AG09309 (cell line): ENCODE measurements at places on chromosomes 11 and 22.

DNA sequence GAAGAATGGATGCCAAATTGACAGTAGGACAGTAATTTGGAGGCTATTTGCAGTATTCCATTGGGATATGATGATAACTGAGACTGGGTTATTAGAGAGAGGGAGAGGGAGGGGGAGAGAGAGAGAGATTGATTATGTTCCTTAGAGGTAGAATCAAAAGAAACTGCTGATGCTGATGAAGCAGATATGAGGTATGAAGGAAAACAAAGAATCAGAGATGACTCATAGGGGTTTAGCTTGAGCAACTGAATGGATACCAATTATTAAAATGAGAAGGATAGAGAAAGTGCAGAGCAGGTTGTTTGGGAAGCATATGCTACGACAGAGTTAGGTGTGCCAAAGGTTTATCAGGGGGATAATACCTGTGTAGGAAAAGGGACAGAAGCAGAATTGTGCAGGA lies 12.8 kb upstream of the NUCB2 start:
- no peak for DNase-seq

DNA sequence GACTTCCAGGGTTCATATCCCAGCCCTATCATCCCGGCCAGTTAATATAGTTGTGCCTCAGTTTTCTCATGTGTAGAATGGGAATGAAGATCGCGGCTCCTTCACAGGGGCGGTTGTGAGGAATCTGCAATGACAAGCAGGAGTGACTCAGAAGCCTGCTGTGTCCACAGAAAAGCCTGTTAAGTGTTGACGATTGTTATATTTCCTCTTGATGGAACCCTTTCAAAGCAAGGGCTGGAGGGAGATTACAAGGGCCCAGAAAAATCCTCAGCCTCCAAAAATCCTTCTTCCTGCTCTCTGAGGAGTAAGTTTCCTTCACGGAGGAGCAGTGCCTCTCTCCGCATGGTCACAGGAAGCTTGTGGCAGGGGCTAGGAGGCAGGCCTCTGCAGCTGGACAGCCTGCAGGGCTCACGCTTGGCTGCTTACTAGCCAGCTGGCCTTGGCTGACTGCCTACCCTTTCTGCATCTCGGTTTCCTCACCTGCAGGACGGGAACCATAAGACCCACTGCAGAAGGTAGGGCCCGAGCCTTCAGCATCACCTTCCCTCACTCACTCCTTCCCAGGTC lies 63.4 kb downstream of the CACNG2 start:
- no peak for DNase-seq

- DNase-seq: no peak
Observed at GRCh38 chr11:102582140-102582539, 43.0 kb downstream of the MMP20 start.

GRCh38 chr11:73154178-73154577 lies 12.1 kb upstream of the FCHSD2 start:
- DNase-seq: no peak

DNA sequence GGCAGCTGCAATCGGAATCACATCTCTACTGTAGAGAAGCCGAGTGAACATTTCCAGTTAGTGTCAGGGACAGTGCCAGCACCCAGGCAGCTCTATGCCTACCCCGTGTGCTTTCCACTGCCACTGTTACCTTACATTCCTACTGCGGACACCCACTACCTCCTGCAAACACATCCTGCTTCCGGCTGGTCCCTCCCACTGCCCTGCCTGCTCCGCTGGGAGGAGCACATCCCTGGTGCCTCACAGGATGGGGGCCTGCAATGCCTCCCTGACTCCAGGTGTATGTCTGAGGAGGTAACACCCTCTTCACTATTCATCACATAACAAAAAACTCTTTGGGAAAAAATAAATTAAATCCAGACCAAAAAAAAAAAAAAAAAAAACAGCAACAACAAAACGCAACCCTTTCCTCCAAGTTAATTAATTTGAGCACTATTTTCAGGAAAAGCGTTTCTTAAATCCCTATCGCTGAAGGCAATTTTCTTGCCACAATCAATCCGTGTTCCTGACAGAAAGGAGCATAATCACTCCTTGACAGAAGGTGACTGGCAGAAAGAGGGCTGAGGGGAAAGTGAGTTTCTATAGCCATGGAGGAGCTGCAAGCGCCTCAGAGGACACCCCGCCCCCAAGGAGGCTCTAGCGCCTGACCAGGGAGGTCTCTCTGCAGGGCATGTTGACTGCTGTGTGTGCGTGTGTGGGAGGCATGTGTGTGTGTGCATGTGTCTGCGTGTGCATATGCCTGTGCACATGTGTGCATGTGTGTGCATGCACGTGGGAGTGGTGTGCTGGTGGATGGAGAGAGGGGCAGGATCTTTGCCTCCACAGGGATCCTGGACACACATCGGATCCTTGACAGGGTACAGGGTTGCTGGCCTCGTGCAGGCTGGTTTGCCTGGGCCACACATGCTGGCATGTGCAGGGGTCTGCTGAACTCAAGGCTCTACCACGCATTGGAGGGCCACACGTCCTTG lies 134.8 kb upstream of the NTM start:
- no peak for DNase-seq

DNA sequence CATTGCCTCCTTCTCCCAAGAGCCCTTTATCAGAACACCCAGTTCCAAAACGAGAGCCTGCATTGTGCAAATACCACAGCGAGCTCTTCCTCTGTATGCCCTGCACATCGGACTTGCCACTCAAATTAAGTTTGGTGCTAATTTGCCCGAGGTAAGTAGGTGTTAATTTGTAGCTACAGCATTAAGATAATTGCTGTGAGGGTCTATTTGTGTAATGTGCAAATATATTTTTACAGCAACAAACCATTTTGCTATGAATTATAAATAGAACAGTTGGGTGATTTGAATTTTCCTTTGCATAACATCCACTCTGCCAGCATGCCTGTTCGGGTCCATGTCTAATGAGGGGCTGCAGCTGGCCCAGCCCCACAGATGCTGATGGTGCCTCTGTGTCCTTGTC lies 8.1 kb downstream of the ARHGAP8 start:
- DNase-seq: no peak

- DNase-seq: peak; percentile 46
Observed at GRCh38 chr11:62108017-62108750, 15.6 kb upstream of the INCENP start.

- no peak for DNase-seq
Observed at GRCh38 chr11:86418106-86418505, 43.4 kb downstream of the CCDC81 start.

GRCh38 chr11:8584082-8584481 lies 9.9 kb downstream of the STK33 start:
- no peak for DNase-seq

DNA sequence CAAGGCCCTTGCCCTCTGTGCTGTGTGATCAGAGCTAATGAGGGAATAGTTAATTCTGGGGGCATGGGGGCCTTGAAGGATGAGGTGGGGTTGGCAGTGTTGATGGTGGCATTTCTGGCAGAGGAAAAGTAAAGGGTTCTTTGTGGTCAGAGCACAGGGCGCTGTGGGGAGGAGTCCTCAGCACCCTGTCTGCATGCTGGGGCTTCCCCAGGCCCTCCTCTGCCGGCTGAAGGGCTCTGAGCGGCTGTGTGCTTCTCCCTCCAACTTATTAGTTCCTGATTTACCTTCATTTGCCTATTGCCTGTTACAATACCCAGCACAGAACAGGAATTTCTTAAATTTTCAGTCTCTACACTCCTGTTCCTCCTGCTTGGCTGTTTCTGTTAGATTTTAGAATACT lies 122.8 kb downstream of the HIPK3 start:
- no peak for DNase-seq

- DNase-seq: no peak
Observed at GRCh38 chr22:47400701-47401591, 638.5 kb downstream of the TBC1D22A start.

DNA sequence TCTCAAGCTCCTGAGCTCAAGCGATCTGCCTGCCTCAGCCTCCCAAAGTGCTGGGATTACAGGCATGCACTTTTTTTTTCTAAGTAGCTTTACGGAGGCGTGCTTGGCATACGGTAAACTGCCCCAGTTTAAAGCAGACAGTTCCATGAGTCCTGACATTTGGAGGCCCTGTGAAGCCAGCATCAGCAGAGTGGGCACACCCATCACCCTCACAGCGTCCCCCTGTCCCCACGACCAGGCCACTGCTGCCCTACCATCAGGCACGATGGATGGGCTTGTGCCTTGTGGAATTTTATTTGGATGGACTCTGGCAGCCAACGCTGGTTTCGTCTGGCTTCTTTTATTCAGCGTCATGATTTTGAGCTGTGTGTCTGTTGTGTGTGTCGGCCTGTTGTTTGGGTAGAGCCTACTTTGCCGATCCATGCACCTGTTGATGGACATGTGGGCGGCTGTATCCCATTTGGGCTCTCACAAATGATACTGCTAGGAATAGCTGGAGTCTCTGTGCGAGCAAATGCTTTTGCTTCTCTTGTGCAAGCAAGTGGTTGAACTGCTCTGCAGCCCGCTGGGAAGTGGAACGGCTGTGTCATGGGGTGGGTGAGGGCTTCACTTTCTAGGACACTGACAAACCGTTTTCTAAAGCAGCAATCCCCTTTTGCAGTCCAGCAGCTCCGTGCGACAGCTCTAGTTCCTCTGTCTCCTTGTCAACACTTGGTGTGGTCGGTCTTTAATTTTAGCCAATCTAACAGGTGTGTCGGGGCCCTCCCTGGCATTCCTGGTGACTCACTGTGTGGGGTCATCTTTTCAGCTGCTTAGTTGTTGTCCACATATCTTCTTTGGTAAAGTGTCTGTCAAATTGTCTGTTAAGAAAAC lies 23.8 kb downstream of the KCNQ1 start:
- DNase-seq: no peak

- DNase-seq: no peak
Observed at GRCh38 chr11:116930177-116930576, 92.8 kb upstream of the APOA1 start.

- no peak for DNase-seq
Observed at GRCh38 chr11:34665077-34665835, 44.4 kb downstream of the EHF start.

DNA sequence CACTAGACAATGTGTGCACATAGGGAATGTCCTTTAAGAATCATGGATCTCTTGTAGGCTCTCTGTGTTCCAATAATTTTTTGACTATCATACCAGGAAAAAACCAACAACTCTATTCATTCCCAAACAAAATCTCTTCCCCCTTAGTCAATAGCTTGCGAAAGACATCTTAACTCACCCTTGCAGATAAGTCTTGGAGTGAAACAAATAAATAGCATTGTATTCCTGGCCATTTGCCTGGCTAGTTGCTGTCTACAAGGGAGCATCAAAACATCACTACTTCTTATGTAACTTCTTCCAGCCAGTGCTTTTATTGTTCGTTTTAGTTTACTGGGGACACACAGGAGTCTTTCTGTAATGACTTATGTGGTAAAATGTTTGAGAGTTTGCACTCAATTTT lies 29.4 kb downstream of the SCN3B start:
- peak; percentile 32 for DNase-seq

DNA sequence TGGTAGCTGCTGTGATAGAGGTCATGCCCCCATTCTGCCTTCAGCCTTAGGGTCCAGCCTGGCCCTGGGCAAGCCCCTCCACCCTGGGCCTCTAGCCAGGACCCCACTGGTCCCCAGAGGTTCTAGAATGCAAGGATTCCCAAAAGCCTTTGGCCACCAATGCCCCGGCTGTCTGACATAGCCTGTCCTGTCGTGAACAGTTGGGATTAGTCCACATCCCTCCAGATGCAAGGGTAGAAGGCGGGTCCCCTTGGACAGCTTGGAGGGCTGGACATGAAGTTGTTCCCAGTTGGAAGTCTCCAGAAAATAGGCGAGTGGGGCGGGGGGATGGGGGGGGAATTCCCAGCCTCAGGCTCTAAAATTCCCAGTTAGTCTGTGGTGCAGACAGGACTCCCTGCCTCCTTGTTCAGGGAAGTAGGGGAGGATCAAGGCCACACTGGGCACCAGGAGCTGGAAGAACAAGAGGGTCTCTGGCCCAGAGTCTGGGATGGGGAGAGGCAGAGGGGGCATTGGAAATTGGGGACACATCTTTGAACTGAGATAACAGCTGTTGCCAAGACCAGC lies 5.2 kb upstream of the ADORA2A start:
- DNase-seq: no peak

DNA sequence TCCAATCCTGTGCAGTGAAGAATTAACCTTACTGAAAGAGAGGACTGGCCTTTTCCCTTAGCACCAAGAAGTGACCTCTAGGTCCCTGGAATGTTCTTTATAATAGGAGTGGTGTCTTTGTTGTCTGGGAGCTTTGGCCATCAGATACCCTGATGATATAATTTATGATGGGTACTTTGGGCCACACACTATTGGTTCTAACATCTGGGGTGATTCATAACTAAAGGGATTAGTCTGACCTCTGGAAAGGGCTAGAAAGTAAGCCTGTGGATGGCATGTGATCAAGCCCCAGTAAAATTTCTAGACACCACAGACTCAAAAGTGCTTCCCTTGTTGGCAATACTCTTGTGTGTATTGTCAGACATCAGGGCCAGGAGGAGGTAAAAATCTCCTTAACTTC lies 891.2 kb downstream of the KCNA4 start:
- no peak for DNase-seq

DNA sequence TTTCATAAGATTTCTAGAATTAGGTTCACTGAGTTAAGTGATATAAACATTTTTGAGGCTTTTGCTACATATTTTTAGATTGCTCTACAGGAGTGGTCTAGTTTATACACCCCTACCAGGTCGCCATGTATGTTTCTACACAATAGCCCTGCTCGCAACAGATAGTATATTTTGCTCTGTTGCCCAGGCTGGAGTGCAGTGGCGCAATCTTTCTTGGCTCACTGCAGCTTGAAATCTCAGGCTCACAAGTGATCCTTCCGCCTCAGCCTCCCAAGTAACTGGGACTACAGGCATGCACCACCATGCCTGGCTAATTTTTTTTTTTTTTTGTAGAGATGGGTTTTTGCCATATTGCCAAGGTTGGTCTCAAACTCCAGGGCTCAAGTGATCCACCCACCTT lies 10.4 kb downstream of the ZNRF3 start:
- DNase-seq: no peak

DNA sequence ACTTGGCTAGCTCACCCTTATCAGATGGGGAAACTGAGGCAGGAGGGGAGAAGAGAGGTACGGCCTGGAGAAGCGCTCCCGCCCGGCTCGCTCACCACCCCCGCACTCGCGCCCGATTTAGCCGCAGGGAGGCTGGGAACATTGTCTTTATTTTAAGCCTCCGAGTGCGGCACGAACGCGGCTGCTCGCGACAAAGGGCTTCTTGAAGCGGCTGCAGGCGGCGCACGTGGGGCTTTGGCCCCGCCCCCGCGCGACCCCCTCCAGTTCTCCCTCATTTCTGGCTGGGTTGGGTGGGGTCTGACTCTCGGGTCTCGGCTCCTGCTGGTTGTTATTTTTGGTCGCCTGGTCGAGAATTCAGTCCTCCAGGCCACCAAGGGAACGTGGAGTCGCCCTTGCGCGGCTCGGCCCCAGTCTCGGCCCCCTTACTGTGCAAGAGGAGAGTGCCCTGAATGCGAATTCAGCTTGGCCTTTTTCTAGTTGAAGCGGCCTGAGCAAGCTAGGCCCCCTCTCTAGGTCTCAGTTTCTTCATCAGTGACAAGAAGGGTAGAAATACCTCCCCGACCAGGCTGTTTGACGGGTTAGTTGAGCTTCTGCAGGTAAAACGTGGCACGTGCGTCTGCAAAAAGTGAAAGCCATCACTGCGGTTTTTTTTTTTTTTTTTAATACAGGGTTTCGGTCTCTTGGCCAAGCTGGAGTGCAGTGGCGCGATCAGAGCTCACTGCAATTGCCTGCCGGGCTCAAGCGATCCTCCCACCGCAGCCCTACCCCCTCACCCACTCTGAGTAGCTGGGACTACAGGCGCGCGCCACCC lies 2.6 kb upstream of the CHRM1 start:
- no peak for DNase-seq

- no peak for DNase-seq
Observed at GRCh38 chr11:121367001-121367843, 74.7 kb downstream of the SC5D start.

GRCh38 chr11:107050121-107050520 lies 31.8 kb upstream of the GUCY1A2 start:
- DNase-seq: no peak

GRCh38 chr22:31561238-31561887 lies 65.0 kb downstream of the SFI1 start:
- DNase-seq: no peak
